ENCODE measurements at places on chromosomes 11 and 22. TPM values are rescaled to one million over a fixed set of nuclear protein-coding genes. Genes with fewer than 3 reads are reported as not detected.

DNA sequence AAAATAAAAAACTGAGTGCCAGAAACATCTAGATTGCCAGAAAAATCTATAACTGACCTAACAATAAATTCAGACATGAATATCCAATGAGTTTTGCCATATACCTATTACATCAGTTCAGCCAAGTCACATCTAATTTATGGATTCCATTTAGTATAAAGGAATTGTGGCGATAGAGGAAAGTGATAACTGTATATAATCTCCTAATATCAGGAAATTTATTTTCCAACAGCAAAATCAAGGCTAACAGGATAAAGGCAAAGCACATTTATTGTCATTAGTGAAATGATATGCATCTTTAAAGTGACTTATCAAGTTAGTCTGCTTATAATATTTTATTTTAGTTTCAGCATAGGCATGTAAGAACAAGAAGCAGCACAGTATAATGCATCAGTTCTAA is 298.2 kb upstream of the PITPNB start:
- no peak overlapping the region for H3K27ac ChIP-seq
- no peak overlapping the region for H3K4me3 ChIP-seq
- H3K4me1 ChIP-seq: no peaks in the 10 kb centered on the region
- no peak for DNase-seq
- no peaks in the 10 kb centered on the region for H3K36me3 ChIP-seq

DNA sequence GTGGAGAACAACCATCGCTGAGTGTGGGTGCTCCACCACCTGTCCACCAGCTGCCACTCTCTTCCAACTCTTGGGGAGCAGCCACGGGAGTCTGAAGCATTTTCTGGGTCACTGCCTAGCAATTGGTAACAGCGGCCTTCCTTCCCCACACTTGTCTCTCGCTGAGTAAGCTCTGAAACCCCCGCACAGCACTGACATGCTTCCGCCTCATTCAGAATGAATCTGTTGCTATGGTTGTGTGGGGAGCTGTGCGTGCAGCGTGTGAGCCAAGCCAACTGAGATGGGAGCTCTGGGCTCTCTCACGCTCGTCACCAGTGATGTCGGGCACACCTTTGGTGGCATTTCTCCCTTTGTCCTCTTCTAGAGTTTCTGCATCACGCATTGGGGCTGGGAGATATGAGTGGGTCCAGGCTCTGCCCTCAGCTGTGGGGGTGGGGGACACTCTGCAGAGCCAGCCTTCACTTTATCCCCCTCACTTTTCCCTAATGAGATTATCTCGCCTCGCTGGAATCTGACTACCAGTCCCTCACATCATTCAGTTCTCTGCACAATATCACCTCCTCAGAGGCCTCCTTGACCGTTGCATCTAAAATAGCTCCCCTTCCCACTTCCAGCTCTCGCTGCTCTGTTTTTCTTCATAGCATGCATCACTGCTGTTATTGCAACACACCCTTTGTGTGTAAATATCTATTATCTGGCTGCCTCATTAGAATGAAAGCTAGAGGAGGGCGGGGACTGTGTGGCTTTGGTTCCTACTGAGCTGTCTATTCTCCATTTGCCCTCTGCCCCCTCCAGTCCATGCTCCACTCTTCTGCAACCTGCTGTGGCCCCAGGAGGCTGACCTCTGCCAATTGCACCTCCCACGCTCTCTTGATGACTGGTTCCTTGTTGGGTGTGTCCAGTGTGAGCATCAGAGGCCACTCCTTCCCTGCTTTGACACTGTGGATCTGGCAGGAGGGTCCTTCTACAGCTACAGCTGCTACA is 569.9 kb upstream of the CADM1 start:
- no peaks in the 10 kb centered on the region for H3K36me3 ChIP-seq
- no peaks in the 10 kb centered on the region for H3K27me3 ChIP-seq
- DNase-seq: no peak
- H3K4me1 ChIP-seq: no peaks in the 10 kb centered on the region
- H3K4me3 ChIP-seq: no peak overlapping the region

- H3K4me1 ChIP-seq: peaks cover 22% of the 10 kb centered on the region
- H3K36me3 ChIP-seq: peaks cover 16% of the 10 kb centered on the region
- H3K4me3 ChIP-seq: no peak overlapping the region
- no peak for DNase-seq
- no peak overlapping the region for H3K27ac ChIP-seq
- H3K27me3 ChIP-seq: no peaks in the 10 kb centered on the region
These were observed 61.1 kb downstream of the SPECC1L start for GRCh38 chr22:24331468-24332440.

GRCh38 chr11:101840704-101841103 is 74.1 kb upstream of the CEP126 start:
- no peak for DNase-seq
- H3K4me3 ChIP-seq: no peak overlapping the region
- H3K36me3 ChIP-seq: no peaks in the 10 kb centered on the region
- no peaks in the 10 kb centered on the region for H3K27me3 ChIP-seq

- no peaks in the 10 kb centered on the region for H3K36me3 ChIP-seq
- H3K4me3 ChIP-seq: peak overlapping the region; percentile 83
- no peaks in the 10 kb centered on the region for H3K27me3 ChIP-seq
- no peak for DNase-seq
- H3K4me1 ChIP-seq: peaks cover 20% of the 10 kb centered on the region
- H3K27ac ChIP-seq: peak overlapping the region; percentile 95
These were observed 877 bp downstream of the ALG9 start for GRCh38 chr11:111870522-111870885.

DNA sequence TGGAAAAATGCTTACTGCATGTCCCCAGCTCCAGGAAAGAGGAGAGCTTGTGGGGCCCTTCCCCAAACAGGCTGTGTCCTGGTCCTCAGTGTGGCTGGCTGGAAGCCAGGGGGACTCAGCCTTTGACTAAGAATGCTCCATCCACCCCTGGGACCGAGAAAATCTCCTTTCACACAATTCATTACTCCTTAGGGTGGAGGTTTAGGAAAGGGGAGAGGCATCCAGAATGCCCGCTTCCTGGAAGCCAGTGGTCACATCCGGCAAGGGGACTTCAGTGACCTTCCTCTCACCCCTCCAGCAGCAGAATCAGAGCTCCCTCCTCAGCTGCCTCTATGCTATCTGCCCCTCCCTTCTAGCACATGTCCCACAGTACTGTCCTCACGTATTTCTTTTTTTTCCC is 21.9 kb downstream of the ATG16L2 start:
- DNase-seq: no peak
- peaks cover 98% of the 10 kb centered on the region for H3K36me3 ChIP-seq
- no peaks in the 10 kb centered on the region for H3K27me3 ChIP-seq
- H3K4me1 ChIP-seq: peaks cover 10% of the 10 kb centered on the region
- H3K27ac ChIP-seq: peak overlapping the region; percentile 85
- H3K4me3 ChIP-seq: no peak overlapping the region

DNA sequence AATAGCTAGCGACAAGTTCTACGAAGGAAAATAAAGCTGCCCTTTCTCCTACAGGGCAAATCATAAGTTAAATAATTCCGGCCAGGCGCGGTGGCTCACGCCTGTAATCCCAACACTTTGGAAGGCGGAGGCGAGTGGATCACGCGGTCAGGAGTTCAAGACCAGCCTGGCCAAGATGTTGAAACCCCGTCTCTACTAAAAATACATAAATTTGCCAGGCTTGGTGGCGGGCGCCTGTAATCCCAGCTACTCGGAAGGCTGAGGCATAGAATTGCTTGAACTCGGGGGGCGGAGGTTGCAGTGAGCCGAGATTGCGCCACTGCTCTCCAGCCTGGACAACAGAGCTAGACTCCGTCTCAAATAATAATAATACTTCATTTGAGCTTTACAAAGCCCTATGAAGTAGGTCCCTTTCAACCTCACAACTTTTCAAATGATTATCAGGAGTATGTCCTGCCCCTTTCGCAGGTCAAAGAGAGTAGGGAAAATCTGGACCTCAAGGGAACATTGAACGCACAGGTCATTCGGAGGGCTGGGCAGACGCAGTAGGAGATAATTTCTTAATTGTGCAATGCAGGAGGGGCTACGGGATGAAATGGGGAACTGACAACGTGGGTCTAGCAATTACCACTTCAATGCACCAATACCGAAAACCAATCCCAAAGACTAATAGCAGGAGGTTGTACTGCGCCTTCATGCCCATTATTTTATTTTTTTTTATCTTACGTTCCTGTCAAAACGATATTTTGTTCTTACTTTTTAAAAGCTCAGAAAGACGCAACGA is 590 bp downstream of the COMMD9 start:
- no peak for DNase-seq
- H3K4me3 ChIP-seq: peak overlapping the region; percentile 83
- peaks cover 47% of the 10 kb centered on the region for H3K4me1 ChIP-seq
- H3K27ac ChIP-seq: peak overlapping the region; percentile 65
- H3K27me3 ChIP-seq: no peaks in the 10 kb centered on the region

DNA sequence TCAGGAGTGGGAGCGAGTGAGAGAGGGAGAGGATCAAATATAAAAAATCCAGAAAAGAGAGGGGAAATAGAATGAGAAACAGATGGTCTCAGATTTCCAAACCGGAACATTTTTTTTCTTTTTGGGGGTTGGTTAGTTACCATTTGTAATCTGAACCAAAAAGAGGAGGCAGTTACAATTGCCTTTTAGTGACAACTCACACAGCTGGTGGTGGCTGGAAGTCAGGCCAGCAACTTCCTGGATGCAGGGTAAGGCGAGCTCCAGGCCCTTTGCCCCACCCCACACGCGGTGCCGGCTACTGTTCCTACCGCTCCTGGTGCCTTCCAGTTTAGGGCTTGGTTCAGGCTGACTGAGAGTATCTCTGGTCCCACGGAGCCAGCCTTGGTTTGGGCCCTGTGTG is 21.0 kb upstream of the UBASH3B start:
- peak; percentile 77 for DNase-seq
- no peak overlapping the region for H3K27ac ChIP-seq
- H3K4me1 ChIP-seq: no peaks in the 10 kb centered on the region
- H3K4me3 ChIP-seq: no peak overlapping the region

- no peaks in the 10 kb centered on the region for H3K36me3 ChIP-seq
- H3K27me3 ChIP-seq: peaks cover 24% of the 10 kb centered on the region
- H3K4me1 ChIP-seq: no peaks in the 10 kb centered on the region
- no peak overlapping the region for H3K4me3 ChIP-seq
These were observed 2.5 kb downstream of the MRGPRG start for GRCh38 chr11:3216027-3216525.

DNA sequence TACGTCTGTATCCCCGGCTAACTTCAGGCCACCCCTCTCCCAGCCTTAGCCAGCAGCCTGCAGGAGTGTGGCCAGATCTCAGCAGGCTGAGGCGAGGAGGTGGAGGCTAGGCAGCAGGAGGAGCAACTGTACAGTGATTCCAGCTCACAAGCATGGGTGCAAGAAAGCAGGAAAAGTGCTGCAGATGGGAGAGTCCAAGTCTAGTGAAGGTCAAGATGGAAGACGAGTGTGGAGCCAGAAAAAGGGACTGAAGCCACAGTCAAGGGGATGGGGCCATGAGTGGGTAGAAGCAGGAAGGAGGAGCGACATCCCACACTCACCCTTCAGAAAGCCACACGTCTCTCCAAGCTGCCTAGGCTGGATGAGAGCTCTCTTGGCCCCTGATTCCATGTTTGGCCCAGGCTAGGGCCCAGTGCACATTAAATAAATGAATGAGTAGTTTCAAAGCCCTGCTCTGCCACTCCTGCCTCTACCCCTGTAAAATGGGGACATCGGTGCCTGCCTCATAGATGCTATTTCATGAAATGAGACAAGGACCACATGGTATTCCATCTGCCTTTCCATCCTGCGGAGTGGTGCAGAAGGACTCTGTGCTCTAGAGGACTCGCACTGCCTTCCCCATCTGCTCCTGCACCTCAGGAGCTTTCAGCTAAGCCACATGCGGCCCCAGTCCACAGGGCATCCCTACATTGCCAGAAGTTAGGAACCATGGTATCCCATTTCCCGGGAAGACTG is 2.9 kb downstream of the YDJC start:
- H3K4me1 ChIP-seq: peaks cover 15% of the 10 kb centered on the region
- H3K4me3 ChIP-seq: no peak overlapping the region
- peak overlapping the region; percentile 24 for H3K27ac ChIP-seq
- no peaks in the 10 kb centered on the region for H3K27me3 ChIP-seq

DNA sequence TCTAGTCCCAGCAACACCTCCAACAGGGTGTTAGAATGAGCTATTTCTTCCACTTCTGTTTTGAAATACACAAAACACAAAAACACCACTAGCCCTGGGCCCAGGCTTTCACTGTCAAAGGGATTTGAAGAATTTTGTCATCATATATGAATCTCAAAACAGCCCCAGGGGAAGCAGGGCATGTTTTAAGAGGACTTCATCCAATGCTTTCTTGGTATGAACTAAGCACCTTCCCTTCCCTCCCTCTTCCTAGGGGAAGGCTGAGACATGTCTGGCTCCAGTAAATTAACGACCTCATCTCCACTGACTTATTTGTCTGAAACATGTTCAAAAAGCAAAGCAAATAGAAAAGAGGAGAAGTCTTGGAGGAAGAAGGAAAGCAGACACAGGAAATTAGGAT is 75.7 kb upstream of the INCENP start:
- H3K27me3 ChIP-seq: no peaks in the 10 kb centered on the region
- H3K4me1 ChIP-seq: peaks cover 3% of the 10 kb centered on the region
- H3K36me3 ChIP-seq: no peaks in the 10 kb centered on the region
- H3K4me3 ChIP-seq: no peak overlapping the region
- no peak overlapping the region for H3K27ac ChIP-seq

- H3K27ac ChIP-seq: peak overlapping the region; percentile 25
- H3K4me1 ChIP-seq: no peaks in the 10 kb centered on the region
- no peaks in the 10 kb centered on the region for H3K36me3 ChIP-seq
- no peak for DNase-seq
These were observed 56.9 kb downstream of the PARVA start for GRCh38 chr11:12434325-12434654.

Gene MS4A6A
- total RNA-seq: 109 TPM

Gene KIF18A
- 2.5 TPM for total RNA-seq

Gene RIBC2
- not detected for total RNA-seq

Gene MSANTD4
- 14.8 TPM for total RNA-seq

Gene MYBPC3
- 1.3 TPM for total RNA-seq

Gene TRIM68
- 14.1 TPM for total RNA-seq

Gene MUS81
- total RNA-seq: 60.9 TPM

Gene OR52H1
- 0.44 TPM for total RNA-seq

All from spleen (tissue), 13 donors.